Activated CD8-positive, alpha-beta T cell treated with anti-CD3 and anti-CD28 coated beads, Interleukin-2, amount 10 ng/mL, durations not matched to agents 7 days and 5 days (primary cell): ENCODE measurements at places on chromosomes 2 and 18.

GRCh38 chr18:59460072-59460420 is 101.0 kb upstream of the LMAN1 start:
- DNase-seq, result no peak

DNA sequence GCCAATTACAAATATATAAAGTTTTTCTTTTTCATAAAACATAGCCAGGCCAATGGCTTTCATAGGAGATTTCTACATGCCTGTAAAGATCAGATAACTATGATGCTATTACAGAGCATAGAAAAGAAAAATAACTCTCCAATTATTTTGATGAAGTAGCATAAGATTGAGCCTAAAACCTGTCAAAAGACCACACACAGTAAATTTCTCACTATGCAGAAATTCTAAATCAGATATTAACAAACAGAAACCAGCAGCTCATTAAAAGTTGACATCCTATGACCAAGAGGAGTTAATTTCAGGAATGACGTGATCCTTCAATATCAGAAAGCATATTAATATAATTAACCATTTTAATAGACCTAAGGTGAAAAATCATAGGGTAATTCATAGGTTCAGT is 139.0 kb upstream of the PIEZO2 start:
- no peak for DNase-seq

GRCh38 chr2:11719230-11719977 is 27.0 kb upstream of the LPIN1 start:
- no peak for DNase-seq

GRCh38 chr2:50952596-50952995 is 79.3 kb downstream of the NRXN1 start:
- DNase-seq, result no peak

GRCh38 chr2:142462306-142462705 is 331.5 kb upstream of the LRP1B start:
- DNase-seq, result no peak
